Urinary bladder (tissue), 4 donors: ENCODE measurements at places on chromosomes 16 and 17. TPM values are rescaled to one million over a fixed set of nuclear protein-coding genes. Genes with fewer than 3 reads are reported as not detected.

The ATP2C2 gene
- 5.0 TPM for total RNA-seq

The KRTAP3-1 gene
- not detected for total RNA-seq

The ADAP2 gene
- 15.1 TPM for total RNA-seq

The ABCA8 gene
- 107 TPM for total RNA-seq

The EVPLL gene
- 0.90 TPM for total RNA-seq

The CNTNAP1 gene
- total RNA-seq, result 14.6 TPM

The TMEM235 gene
- not detected for total RNA-seq

The P2RX1 gene
- total RNA-seq, result 19.6 TPM

The ACSM2B gene
- 0.37 TPM for total RNA-seq

The TMEM238L gene
- total RNA-seq, result 4.1 TPM

The SLC2A4 gene
- total RNA-seq, result 11.6 TPM

The NHERF1 gene
- 8.5 TPM for total RNA-seq

The KRTAP4-5 gene
- not detected for total RNA-seq

The COPRS gene
- total RNA-seq, result 34.7 TPM

The TRIM72 gene
- 2.5 TPM for total RNA-seq

The MNT gene
- total RNA-seq, result 7.5 TPM

The MPV17L gene
- 5.8 TPM for total RNA-seq

The CDRT4 gene
- total RNA-seq, result 14.4 TPM

The TEKT1 gene
- total RNA-seq, result not detected

The ACSM5 gene
- total RNA-seq, result 0.32 TPM

The FOXF1 gene
- 28.9 TPM for total RNA-seq

The FOXJ1 gene
- 0.90 TPM for total RNA-seq

The TRIM37 gene
- total RNA-seq, result 42.2 TPM

The MMP15 gene
- total RNA-seq, result 10.6 TPM

The TP53TG3 gene
- total RNA-seq, result not detected

The PPP1R1B gene
- total RNA-seq, result 5.1 TPM

The MT4 gene
- not detected for total RNA-seq

The ASPA gene
- total RNA-seq, result 44.9 TPM

The PYCARD gene
- 21.7 TPM for total RNA-seq

The MT1H gene
- not detected for total RNA-seq

The ABCA9 gene
- 46.6 TPM for total RNA-seq

The TP53TG3B gene
- total RNA-seq, result not detected

The KRT39 gene
- not detected for total RNA-seq

The SPIRE2 gene
- 5.4 TPM for total RNA-seq

The SLC6A2 gene
- 10.5 TPM for total RNA-seq

The MAP2K3 gene
- 8.3 TPM for total RNA-seq
